ENCODE measurements at places on chromosomes 16 and 17. TPM values are rescaled to one million over a fixed set of nuclear protein-coding genes. Genes with fewer than 3 reads are reported as not detected.

The MYH8 gene
- not detected for total RNA-seq

The TMEM238L gene
- not detected for total RNA-seq

The SBK1 gene
- total RNA-seq: 2.9 TPM

The LRRC37A gene
- total RNA-seq: 2.0 TPM

The CD68 gene
- total RNA-seq: 31.5 TPM

The ADGRG1 gene
- total RNA-seq: 6.0 TPM

The TPSAB1 gene
- total RNA-seq: not detected

The SLFN11 gene
- 68.8 TPM for total RNA-seq

The ARHGAP44 gene
- not detected for total RNA-seq

Data from activated CD4-positive, alpha-beta memory T cell treated with anti-CD3 and anti-CD28 coated beads for 36 hours (primary cell).